ENCODE measurements at places on chromosomes 16 and 17.

DNA sequence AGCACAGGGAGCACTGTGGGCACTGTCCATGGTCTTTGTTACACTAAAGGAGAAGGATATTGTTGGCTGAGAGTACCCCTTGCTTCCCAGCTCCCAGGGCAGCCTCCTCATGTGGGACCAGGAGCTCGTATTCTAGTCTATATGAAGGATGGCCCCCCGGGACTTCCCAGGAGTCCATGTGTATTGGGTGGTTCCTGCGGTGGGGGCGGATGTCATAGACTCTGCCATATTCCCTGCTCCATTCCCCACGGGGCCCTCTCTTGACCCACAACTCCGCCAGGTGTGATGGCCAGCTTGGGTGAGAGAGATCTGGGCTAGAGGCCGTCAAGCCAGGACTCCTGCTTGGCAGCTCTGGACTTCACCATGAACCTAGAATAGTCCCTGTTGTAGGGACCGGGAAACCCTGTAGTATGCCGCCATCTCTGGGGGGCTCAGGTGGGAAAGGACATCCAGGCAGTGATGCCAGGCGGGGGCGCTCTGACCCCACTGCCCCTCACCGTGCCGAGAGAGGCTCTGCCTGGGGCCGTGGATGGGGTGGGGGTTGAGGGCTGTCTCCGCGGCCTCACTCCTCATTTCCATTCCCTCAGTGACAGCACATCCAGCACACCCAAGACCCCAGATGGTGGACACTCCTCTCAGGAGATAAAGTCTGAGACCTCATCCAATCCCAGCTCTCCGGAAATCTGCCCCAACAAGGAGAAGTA, 37.8 kb downstream of the OR1D5 start:
- no peak for DNase-seq

GRCh38 chr16:81513204-81514040, 68.8 kb downstream of the CMIP start:
- no peak for DNase-seq

DNA sequence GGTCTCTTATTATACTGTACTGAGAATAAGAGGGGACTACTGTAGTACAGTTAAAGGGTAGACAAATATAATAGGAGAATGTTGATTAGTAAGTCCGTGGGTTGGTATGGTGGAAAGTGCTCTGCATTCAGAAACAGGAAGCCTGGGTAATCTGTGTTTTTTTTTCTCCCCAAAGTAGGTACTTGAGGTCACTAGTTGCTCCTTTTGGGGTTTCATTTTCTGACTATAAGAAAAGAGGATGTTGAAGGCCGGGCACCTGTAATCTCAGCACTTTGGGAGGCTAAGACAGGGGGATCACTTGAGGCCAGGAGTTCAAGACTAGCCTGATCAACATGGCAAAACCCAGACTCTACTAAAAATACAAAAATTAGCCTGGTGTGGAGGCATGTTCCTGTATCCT, 42.0 kb upstream of the MMD start:
- no peak for DNase-seq

DNA sequence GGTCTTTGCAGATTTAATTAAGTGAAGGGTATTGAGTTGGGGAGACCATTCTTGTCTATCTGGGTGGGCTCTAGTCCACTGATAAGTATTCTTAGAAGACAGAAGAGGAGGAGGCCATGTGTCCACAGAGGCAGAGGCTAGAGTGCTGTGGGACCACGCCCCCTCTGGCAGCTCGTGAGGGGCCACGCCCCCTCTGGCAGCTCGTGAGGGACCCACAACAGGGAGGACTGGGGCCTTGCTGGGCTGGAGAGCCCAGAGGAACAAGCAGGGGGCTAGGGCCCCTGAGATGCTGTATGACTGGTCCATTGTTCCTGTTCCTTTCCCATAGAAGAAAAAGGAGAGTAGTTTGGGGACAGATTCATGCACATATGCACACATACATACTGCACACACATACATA, 106.8 kb downstream of the METRNL start:
- no peak for DNase-seq

- DNase-seq, result no peak
Measured at GRCh38 chr16:17329391-17329790, 141.4 kb downstream of the XYLT1 start.

- no peak for DNase-seq
Measured at GRCh38 chr16:55495616-55496289, 13.1 kb upstream of the LPCAT2 start.

DNA sequence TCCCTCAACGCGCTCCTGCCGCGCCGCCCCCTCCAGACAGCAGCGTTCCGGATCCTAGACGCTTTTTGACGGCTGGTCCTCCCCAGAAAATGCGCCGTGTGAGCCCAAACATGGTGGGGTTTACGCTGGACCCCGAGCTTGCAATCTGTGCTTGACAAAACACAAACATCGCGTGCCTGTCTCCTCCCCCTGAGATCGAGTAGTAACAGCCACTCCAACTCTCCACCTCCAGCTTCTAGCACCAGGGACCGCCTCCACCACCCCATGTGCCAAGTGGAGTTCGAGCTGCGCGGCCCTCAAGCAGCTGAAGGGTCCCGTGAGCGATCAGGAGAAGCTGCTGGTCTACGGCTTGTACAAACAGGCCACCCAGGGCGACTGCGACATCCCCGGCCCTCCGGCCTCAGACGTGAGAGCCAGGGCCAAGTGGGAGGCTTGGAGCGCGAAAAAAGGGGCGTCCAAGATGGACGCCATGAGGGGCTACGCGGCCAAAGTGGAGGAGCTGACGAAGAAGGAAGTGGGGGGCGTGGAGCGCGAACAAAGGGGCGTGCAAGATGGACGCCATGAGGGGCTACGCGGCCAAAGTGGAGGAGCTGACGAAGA, 656 bp upstream of the GEMIN4 start:
- DNase-seq, result peak; percentile 16

DNA sequence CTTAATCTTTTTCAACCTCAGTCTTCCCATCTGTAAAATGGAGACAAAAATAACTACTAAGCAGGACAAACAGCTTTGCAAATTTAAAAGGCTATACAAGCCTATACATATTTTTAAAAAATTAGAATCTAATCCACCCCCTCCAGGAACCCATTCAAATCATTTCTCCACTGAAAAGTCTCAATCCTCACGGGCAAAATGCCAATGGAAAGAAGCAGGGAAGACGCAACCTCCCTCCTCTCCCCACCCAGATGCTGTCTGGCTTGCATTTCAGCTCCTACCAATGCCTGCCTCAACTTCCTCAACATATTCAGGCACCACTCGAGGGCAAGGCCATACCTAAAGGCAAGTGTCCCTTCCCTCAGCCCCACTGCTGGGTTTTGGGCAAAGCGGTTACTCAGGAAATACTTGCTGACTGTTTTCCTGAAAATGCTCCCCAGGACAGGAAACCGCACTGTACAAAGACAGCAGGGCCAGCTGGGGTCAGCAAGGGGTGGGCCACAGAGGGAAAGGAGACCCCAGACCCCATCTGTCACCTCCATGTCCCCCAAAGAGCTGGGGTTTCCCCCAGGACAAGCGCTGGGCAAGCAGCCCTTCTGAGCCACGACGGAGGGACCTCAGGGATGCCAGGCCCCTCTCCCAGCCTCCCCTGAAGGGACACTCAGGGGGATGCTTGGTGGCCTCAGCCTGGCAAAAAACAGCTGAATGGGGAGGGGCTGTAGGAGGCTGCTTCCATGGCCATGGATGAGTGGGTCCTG, 47.7 kb upstream of the DOC2B start:
- no peak for DNase-seq

DNA sequence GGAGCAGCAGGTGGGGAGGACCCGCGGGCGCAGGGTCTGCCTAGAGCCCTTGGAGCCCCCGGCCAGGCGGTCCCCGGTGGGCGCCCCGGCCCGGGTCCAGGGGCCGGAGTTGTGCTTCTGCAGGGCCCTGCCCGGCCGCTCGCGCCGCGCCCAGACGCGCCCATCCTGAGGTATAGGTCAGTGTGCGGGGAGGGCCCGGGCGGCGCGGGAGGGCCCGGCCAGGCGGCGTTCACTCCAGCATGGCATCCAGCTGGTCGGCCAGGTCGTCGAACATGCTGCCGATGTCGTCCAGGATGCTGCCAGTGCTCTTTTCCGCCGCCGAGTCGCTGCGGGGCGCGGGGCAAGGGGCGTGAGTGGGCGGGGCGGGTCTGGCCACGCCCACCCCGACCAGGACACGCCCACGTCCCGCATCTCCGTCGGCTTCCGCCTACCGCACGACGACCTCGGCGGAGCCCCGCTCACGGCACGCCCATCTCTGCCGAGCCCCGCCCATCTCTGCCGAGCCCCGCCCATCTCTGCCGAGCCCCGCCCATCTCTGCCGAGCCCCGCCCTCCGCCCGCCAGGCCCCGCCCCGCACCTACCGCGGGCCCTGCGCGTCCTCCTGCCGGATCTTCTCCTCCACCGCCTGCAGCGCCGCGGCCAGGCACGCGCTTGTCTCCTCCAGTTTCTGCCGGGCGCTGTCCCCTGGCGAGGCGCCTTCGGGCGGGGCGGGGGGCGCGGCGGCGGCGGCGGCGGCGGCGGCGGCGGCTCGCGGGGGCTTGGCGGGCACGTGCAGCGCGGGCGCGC, 17.9 kb downstream of the CASKIN1 start:
- DNase-seq, result peak; percentile 26
